Central memory CD4-positive, alpha-beta T cell (primary cell): ENCODE measurements at places on chromosomes 7 and 10.

- no peak for DNase-seq
These were observed 101.9 kb upstream of the PRSS58 start for GRCh38 chr7:142359694-142360279.

DNA sequence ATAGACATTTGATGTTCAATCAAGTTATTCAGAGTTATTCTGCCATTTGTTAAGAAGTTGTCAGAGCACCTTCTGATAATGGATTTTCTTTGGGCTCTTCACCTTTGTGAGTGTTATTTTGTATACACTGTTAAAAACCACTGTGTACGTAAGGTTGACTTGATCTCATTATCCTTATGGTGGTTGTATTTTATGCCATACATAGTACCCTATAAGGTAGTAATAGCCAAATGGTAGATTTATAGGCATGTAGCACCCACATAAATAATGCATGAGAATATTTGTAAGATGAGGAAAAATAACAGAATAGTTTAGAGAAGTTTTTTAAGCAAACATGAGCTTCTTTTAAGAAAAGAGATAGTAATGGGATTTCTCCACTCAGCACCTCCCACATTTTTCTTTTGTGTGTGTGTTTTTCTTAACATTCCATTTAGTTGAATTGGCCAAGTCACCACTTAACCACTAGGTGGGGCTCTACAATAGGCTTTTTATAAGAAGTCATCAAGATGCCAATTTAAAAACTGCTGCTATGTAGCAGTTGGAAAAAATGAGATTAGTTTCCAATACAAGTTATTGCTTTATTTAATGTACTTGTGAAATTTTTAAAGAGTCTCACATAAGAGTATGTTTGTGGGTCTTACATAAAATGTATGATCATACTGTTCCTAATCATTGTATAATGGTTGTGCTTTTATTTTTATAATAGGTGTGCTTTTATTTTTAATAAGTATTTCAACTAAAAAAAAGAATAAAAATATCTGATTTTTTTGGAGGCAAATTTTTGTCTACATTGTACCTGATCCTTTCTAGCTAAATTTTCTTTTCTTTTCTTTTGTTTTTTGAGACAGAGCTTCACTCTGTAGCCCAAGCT, 41.1 kb upstream of the STMP1 start:
- peak; percentile 22 for DNase-seq

DNA sequence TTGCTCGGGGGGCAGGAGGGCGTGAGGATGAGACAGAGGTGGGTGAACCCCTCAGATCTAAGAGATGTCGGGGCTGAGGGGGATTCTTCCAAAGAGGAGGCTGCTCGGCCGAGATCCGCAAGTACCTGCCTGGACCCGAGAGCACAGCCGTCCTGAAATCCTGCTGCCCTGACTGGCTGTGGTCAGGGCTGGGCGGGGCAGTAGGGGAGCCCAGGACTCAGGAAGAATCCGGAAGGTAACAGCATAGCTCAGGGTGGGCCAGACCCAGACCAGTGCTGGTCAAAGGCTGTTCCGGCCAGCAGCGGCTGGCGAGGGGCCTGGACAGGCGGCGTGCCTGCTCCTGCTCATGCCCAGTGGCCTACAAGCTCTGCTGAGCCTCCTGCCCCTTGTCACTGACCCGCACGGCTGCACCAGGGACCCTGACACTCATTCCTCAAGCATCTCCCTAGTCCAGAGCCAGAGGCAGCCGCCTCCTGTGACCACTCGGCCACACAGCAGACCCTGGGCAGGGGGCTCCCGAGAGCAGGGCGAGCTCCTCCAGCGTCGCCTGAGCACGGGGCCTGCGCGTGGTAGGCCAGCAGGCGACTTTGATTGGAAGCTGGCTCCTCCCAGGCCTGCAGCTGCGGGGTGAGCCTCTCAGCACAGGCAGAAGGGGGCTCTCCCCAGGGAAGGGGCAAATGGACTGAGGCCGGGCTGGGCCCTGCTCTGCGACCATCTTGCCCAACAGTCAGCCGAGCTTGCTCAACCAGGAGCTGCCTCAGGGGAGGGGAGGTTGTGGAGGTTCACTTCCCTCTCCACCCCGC, 3.1 kb upstream of the ADAP1 start:
- DNase-seq, result no peak

DNA sequence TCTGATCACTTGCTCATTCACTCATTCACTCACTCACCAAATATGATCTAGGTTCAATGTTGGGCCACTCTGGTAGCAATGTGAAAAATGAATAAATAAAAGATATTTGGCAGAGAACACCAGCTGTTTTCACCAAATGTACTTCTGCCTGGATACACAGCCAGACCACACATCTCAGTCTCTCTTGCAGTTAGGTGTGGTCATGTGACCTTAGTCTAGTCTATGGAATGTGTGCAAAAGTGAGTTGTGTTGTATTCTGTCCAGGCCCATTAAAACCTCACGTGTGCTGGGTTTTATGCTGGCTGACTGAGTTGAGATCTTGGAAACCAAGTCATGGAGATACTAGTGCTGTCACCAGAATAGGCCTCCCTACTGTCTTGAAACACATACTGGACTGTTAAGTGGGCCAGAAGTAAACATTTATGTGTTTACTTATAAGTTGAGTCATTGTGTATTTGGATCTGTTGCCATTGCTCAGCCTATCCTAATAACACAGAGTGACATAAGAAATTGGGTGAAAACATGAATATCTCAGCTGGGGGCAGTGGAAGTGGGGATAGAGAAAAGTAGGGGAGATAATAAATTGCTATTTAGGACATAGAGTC, 145.5 kb downstream of the PTEN start:
- no peak for DNase-seq

- no peak for DNase-seq
These were observed 186.9 kb downstream of the LRRTM3 start for GRCh38 chr10:67112765-67113164.

DNA sequence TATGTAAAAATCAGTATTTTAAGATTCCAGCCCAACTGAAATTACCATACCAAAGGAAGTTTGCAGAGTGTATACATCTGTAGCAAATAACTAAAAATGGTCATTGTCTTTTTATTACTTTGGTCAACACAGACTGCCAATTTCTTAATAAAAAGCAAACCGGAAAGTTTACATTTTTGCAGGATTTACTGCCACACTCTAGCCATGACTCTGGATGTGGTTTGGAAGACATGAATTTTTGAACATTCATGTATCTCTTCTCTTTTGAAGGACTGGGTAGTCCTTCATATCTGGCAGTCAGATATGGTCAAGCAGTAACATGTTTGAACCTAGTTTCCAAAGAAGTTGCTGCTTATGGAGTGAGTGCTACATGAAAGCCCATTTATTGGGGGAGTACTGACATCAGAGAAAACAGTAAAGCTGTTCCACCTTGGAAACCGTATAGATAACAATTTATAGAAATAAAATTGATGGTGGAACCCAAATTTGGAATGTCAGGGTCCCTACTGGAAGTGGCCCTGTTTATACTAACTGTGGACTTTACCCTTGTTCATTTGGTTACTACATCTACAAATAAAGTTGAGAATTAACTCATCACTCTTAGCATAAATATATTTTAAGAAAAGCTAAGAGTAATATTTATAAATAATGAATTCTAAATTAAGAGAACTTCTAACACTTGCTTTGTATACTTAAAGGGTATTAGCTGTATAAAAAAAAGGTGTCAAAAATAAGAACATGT, 84.6 kb downstream of the ZMYND11 start:
- no peak for DNase-seq

DNA sequence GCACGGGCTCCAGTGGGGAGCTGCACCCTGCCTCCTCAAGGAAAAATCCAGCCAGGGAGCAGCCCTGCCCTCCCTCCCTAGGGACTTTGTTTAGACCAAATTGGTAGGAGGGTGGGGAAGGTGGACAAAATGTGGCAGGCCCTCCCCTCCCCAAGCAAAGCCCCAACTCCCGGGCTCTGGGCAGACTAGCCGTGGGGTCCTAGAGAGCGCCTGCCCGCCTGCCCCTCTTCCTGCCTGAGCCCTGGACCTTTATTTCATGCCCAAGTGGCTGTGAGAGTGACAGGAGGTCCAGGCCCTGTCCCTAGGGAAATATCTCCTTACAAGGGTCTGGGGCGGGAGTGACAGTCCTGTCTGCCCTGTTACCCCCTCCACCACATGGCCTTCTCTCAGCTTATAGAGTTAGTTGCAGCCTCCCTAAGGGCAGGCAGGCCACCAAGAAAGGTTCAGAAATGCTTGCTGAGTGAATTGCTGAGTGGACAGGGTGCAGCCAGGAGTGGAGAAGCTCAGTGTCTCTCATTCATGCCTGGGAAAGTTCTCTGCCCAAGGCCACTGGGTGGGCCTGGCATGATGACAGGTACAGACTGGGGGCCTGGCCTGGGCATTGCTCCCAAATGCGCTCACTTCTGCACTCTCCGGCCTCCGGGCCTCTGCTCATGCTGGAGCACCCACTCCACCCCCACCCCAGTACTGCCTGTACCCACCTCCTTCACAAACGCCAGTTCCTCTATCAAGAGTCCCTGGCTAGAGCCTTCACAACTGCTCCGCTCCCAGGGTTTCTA, 25.2 kb downstream of the DNAJB12 start:
- no peak for DNase-seq

DNA sequence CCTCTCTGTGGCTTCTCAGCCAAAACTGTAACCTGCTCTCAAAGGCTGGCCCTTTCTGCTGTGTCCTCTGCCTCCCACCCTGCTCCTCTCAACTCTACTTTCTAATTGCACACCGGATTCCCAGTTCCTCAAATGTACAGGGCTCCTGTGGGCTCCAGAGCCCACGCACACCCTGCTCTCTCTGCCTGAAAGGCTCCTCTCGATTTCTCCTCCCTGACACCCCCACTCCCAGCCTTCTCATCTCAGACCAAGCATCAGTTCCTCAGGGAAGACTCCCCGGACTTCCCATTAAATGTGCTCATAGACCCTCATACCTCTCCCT, 111.7 kb upstream of the STEAP1B start:
- no peak for DNase-seq

GRCh38 chr7:95921543-95921942, 149.2 kb downstream of the DYNC1I1 start:
- DNase-seq, result no peak

GRCh38 chr10:132805599-132805998, 19.7 kb upstream of the NKX6-2 start:
- DNase-seq, result no peak

DNA sequence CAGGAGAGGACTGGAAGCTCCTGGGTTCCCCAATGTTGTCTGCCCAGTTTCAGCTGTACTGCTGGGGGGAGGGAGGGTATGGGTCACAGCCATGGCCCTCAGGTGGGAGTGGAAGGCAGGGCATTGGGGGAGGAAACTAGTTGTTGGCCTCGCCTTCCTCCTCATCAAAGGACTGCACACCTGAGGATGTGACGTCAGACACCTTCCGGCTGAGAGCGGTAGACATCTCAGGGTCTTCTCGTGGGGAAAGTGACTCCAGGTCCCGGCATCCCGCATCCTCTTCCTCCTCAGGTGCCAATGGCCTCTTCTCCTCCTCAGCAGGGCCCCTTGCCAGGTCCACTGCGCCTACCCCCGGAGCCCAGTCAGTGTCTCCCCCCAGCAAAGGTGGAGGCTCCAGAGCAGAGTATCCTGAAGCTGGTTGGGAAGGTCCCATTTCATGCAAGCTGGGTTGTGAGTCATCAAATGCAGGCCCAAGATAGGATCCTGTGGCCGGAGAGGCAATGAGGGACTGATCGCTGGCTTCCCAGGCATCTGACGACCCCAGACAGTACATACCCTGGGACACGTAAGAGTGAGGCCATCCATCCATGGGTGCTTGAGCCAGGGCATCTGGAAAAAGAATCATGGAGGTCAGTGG, 6.0 kb downstream of the FAM131B start:
- no peak for DNase-seq
